D341Med (cell line): ENCODE measurements at places on chromosomes 2 and 18.

GRCh38 chr2:29272311-29272710, 157.1 kb downstream of the CLIP4 start:
- DNase-seq = no peak

- no peak for DNase-seq
Measured at GRCh38 chr2:105617631-105618350, 126.9 kb upstream of the NCK2 start.

- DNase-seq = no peak
Measured at GRCh38 chr2:80530442-80531064, 226.0 kb upstream of the LRRTM1 start.

- no peak for DNase-seq
Measured at GRCh38 chr18:54479365-54479764, 111.7 kb upstream of the DYNAP start.

- no peak for DNase-seq
Measured at GRCh38 chr2:101267671-101268656, 15.3 kb downstream of the CNOT11 start.

- DNase-seq = no peak
Measured at GRCh38 chr2:226414335-226414734, 385.3 kb downstream of the IRS1 start.
